ENCODE measurements at places on chromosomes 5 and 9.
A peak's percentile ranks its signal among the peaks of the same experiment; 100 is the strongest.

GRCh38 chr5:149240354-149240998, 31.2 kb upstream of the AFAP1L1 start:
- DNase-seq: no peak

GRCh38 chr9:100427366-100428263, 672 bp downstream of the MSANTD3 start:
- peak; percentile 7 for DNase-seq

- no peak for DNase-seq
Measured at GRCh38 chr5:136006164-136006563, 22.6 kb upstream of the TGFBI start.

DNA sequence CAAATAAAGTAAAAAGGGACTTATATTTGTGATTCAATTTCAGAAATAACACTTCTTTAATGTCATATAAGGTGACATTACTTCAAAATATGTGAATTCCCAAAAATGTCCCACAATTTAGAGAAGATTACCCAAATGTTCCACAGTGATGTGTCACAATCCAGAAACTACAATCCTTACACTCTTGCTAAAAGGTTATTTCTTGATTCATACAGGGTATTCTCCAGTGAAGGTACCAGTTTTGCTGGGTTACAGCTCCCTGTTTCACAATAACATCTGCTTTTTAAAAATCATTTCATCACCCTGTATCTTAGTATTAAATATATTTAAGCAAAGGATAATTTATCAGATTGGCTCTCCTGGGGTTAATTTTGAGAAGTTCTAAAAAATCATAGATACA, 11.0 kb downstream of the FBN2 start:
- DNase-seq: no peak

- no peak for DNase-seq
Measured at GRCh38 chr9:76191493-76191892, 202.7 kb downstream of the RFK start.

DNA sequence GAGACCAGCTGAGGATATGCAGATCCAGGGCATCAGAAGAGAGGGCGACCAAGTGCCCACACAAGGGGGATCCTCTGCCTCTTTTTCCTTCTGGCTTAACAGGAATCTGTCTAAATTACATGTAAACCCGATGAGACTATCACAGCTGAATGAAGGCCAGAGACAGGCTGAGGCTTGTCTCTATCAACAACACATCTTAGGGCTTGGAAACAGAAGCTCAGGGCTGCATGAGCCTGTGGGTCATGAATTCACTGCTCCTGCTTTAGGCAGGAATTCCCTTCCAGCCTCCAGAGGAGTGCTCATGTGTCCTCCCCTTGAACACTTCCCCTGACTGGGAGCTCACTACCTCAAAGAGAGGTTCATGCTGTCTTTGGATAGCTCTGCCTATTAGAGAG, 106.1 kb upstream of the PHYKPL start:
- DNase-seq: peak; percentile 7

GRCh38 chr5:21810737-21811316, 1042.3 kb downstream of the CDH12 start:
- DNase-seq: no peak

DNA sequence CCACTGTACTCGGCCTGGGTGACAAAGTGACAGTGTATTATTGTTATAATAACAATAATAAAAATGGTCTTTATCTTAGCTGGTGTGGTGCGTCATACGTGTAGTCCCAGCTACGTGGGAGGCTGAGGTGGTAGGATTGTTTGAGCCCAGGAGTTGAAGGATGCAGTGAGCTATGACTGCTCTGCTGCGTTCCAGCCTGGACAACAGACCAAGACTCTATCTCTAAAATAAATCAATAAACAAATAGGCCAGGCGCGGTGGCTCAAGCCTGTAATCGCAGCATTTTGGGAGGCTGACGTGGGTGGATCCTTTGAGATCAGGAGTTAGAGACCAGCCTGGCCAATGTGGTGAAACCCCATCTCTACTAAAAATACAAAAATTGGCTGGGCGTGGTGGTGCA, 9.2 kb upstream of the DENND4C start:
- DNase-seq: no peak

DNA sequence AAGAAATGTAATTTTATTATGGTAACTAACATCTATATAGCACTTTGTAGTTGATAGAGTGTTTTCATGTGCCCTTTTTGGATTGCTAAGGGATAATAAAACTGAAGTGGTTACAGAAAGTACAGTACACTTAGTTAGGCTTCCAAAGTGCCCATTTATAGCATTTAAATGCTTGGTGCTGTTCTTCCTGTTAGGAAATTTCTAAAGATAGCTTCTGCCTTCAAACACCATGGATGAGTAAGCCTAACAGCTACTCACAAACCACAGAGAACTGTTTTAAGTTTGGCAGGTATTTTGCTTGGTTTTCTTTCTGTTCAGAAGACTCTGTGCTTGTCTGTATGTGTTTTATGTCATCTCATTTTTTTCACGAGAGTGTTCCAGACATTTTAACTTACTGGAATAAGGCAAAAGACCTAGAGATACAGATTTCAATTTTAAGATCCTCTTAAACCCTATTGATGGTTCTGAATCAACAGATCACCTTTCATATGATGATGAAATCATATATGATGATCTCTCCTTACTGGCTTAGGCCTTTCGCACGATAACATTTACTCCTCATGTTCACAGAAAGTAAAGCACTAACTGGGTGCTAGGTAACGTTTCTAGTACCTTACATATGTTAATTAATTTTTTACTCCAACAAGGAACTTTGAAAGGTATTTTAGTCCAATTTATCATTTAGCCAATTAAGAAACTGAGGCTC, 4.4 kb downstream of the RIMOC1 start:
- no peak for DNase-seq

DNA sequence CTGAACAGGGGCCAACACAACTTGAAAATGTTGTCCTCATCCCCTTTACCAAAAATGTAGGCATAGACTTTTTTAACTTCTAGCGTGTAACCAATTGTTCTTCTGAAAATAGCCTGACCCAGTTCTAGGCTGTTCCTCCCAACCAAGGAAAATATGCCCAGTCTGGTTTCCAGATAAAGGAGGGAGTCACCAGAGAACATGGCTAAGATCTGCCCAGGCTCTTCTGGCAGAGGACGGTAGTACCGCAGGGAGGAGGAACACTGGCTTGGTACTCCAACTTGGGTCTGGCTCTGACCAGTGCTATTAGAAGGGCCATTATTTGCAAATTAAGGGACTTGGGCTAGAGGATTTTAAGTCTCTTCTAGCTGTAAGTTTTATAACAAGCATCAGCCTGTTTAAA, 63.1 kb downstream of the GRAMD2B start:
- DNase-seq: no peak

- DNase-seq: no peak
Measured at GRCh38 chr5:10320793-10321192, 13.1 kb upstream of the CMBL start.

DNA sequence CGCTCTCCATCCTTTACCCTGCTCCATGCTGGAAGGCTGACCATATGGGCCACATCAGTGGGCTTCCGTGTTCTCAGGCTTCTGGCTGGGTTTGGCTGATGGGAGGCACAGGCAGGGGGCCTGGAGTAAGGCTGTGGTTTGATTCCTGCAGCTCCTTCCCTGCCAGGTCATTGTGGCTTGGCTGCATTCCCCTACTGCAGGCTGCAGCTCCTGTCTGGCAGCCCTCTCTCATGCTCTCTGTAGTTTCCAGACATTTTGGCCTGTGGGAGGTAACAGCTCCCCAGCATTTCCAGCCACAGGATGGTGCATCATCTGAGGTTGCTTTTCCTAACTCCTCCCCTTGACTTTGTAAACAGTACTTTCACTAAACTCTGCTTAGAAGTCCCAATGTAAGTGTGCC, 102.0 kb upstream of the PTPN3 start:
- DNase-seq: no peak
